ENCODE measurements at places on chromosomes 5 and 9.

GRCh38 chr5:116212225-116212624, 127.4 kb downstream of the COMMD10 start:
- no peak for DNase-seq

GRCh38 chr5:61386045-61386800, 54.2 kb downstream of the ZSWIM6 start:
- no peak for DNase-seq

DNA sequence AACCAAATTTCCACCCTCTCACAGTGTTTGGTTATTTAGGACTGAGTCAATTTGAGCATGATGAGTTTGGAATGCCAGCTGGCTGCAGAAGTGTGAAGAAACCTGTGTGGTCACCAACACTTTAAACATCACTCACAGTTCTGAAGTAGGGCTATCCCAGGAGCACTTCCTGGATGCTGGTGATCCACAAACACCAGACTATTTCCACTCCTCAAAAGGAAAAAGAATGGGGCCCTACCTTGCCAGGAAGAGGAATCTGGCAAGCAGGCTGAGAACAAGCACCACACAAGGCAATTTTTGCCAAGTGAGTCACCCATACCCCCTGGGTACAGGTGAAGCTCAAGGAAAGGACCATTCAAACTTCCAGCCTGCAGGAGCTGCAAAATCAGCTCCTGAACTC, 294.2 kb upstream of the PTGER4 start:
- DNase-seq, result no peak

GRCh38 chr5:33114361-33114760, 326.4 kb upstream of the TARS1 start:
- no peak for DNase-seq

DNA sequence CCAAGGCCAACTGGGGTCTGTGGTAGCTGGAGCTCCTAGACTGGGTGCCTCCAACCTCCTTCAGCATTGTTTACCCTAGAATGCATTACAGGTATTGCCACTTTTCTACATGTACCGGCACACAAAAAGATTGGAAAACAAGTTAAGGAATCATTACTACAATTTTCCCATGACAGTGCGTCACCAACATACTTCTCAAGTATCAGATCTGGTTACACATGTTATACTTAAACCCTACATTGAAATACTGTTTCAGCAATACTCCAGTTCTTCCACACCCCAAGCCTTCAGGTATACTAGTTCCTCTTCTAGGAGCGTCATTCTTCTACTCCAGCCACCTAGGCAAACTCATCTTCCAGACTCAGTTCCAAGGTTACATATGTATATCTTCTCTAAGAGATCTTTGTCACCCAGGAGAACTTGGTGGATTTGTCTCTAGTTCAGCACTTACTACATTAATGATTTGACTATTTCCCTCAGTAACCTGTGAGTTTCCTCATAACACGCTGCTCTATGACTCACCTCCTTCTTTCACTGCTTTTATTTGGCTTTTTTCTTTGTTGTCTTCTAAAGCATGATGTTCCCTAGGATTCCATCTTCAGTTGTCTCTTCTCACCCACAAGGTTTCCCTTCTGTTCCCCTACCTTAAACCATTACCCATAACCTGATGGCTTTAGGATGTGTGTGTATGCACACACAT, 217.0 kb downstream of the AP3B1 start:
- DNase-seq, result no peak

DNA sequence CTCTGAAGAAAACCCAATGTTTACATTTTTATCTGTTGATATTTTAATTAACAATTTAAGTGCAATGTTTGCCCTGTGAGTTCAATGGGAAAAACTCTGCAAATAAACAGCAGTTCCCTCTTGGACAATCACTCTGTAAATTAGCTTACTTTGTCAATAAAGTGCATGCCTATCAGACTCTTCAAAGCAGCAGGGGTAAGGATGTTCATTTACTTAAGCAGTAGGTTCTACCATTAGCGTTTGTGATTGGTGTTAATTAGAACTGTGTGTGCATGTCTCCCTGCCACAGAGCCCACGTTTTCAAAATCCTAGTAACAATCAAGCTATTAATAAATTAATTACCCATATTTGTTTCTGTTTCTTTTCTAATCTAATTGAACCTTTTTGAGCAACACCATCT, 1921.6 kb upstream of the WWC1 start:
- DNase-seq, result no peak

DNA sequence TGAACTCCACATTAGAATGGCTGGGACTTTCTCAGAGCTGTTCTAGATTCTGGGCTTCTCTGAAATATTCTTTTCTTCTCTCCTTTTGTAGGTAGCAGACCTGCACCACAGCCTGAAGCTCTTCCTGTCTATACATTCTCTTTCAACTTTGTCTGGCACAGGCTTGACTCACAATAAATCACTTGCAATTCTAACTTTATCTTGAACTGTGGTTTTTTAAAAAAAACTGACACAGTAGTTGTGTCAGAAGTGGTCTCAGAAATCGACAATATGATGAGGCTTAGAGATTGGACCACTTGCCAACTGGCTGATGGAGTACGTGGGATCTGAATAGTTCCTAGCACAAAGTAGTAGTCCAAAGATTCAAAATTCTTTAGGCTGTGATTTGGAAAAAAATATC, 24.1 kb upstream of the CDH9 start:
- DNase-seq, result no peak

DNA sequence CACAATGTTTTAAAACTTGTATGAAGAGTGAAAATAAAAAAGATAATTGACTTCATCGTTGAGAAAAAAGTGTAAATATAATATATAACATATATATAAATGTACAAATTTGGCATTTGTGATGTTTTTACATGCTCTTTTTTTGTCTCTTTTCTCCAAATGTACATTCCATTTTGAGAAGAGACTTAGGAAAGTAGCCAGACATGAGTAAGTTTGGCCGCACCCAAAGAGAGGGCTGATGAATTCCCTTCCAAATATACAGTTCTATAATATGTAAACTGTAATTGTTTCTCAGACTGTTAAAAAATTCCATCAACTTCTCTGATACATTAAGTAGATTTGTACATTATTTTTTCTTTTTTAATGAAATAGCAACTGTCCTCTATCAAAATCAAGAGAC, 193.2 kb upstream of the MAP3K1 start:
- DNase-seq, result no peak

DNA sequence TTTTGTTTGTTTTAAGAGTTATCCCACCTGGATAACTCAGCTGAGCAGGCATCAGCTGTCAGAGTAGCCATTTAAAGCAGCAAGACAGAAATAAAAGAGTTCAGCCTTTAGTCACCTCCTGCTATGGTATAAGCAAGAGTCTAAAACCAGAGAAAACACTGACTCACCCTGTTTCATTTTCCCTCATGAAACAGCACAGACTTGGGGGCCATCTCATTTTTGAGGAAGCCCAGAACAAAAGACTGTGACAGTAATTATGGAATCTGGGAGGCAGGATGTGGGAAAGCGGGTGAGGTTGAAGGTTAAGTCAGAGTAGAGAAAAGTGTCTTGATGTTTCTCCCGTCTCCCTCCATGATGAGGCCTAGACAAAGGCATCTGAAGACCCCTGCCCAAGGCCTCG, 90.2 kb upstream of the FAM174A start:
- DNase-seq, result no peak

DNA sequence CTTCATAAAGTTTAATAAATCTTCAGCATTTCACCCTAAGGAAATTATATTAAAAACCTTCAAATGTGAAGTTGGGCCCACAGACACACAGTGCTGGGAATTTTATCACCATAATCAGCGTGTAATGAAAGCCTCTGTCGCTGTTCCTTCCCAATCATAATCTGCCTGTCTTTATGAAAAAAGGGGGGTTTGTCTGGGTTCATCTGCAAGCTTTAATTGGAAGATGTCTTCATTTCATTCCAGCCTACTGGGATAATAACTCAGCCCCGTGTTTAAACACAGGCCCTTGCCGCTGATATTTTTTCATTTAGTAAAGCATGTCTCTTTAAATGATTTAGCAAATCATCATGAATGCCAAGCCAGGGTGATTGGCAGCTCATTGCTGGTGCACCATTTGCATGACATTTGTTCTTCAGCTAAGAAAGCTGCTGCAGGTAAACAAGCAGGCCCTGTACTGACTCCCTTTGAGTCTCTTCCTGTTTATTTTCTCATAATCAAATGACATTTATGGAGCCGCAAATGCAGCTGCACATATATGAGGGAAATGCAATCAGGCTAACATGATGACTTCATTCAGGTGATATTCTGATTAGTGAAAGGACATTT, 362.9 kb upstream of the TLE4 start:
- DNase-seq, result no peak

- no peak for DNase-seq
These were observed 47.4 kb downstream of the UBAP2 start for GRCh38 chr9:34001298-34001697.
